ENCODE measurements at places on chromosomes 1 and 21. TPM values are rescaled to one million over a fixed set of nuclear protein-coding genes. Genes with fewer than 3 reads are reported as not detected.
A peak's percentile ranks its signal among the peaks of the same experiment; 100 is the strongest.

- H3K27ac ChIP-seq: peak overlapping the region; percentile 91
- peak; percentile 88 for DNase-seq
- peaks cover 81% of the 10 kb centered on the region for H3K4me1 ChIP-seq
- H3K36me3 ChIP-seq: no peaks in the 10 kb centered on the region
Observed at GRCh38 chr1:18805150-18805879, 54.1 kb downstream of the TAS1R2 start.

DNA sequence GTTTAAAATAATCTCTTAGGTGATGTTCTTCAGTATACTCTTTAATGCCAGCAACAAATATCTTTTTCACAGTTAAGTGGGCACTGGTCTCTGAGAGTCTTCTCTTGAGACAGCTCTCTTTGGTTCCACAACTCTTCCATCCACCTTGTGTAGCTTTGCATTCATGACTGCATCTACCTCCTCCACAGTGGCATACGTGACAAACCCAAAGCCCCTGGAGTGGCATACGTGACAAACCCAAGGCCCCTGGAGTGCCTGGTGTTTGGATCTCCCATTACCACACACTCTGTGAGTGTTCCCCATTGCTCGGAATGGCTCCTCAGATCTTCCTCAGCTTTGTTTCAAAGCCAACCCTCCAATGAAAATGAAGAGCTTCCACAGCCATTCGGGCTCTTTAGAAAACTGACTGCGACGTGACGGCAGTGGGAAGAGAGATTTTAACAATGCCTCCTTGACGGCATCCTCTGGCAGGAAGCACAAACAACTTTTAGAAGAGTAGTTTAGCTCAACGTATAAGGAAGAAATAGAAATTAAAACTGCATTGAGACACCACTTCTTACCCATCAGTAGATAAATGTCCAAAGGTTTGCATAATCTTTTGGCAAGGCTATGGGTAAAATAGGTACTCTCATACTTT lies 45.8 kb downstream of the SLC30A7 start:
- H3K36me3 ChIP-seq: peaks cover 11% of the 10 kb centered on the region
- no peak overlapping the region for H3K27ac ChIP-seq
- no peaks in the 10 kb centered on the region for H3K4me1 ChIP-seq
- DNase-seq: no peak
- H3K27me3 ChIP-seq: no peaks in the 10 kb centered on the region

DNA sequence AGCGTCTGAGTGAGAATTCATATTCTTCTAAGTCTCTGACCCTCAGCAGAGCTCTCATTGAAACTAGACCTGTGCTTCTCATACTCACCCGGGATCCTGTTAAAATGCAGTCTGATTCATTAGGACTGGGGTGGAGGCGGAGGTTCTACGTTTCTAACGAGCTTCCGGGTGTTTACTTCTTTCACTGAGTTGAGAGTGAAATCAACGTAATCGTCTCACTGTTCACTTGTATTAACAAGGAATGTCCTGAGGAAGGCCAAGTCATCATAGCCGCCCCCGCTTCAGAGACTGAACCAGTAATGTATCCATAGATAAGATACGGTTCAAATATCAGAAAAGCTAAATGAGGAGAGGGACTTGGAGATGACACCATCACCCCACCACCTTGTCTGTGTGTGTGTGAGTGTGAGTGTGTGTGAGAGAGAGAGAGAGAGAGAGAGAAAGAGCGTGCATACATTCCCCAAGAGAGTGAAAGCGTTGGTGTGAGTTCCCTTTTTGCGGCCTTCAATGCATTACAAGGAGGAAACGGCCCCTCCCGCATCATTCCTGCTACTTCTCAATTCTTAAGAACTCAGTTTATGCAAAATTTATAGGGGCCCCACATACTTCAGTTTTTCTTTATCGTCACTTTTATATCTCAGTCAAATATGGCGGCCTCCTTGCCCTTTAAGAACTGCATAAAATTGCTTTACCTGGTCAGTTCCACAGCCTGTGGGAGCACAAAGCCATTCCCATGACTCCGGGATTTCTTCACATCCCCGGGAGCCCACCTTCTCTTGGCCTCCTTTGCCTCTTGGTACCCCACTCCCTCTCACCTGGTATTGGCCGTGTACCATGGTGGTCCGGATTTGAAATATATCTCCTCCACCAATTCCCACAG lies 19.8 kb downstream of the KMO start:
- H3K27me3 ChIP-seq: no peaks in the 10 kb centered on the region
- no peak overlapping the region for H3K4me3 ChIP-seq
- H3K27ac ChIP-seq: peak overlapping the region; percentile 13
- no peaks in the 10 kb centered on the region for H3K4me1 ChIP-seq
- no peaks in the 10 kb centered on the region for H3K36me3 ChIP-seq
- DNase-seq: peak; percentile 54

The EPHA8 gene
- 0.04 TPM for total RNA-seq

The FNDC5 gene
- total RNA-seq: 155 TPM

GRCh38 chr21:25186273-25186672 lies 421.0 kb downstream of the MRPL39 start:
- H3K4me1 ChIP-seq: no peaks in the 10 kb centered on the region
- DNase-seq: peak; percentile 2
- no peak overlapping the region for H3K4me3 ChIP-seq
- H3K36me3 ChIP-seq: no peaks in the 10 kb centered on the region
- no peak overlapping the region for H3K27ac ChIP-seq

GRCh38 chr21:44431300-44431699 lies 24.0 kb upstream of the LRRC3 start:
- H3K4me1 ChIP-seq: no peaks in the 10 kb centered on the region
- no peak overlapping the region for H3K4me3 ChIP-seq
- no peaks in the 10 kb centered on the region for H3K36me3 ChIP-seq
- no peaks in the 10 kb centered on the region for H3K27me3 ChIP-seq
- no peak for DNase-seq

- H3K27me3 ChIP-seq: no peaks in the 10 kb centered on the region
- H3K4me3 ChIP-seq: no peak overlapping the region
Observed at GRCh38 chr1:42171679-42172266, 7.2 kb upstream of the GUCA2A start.

- no peak overlapping the region for H3K27ac ChIP-seq
- no peak overlapping the region for H3K4me3 ChIP-seq
- peaks cover 3% of the 10 kb centered on the region for H3K36me3 ChIP-seq
- no peaks in the 10 kb centered on the region for H3K27me3 ChIP-seq
- DNase-seq: peak; percentile 43
Observed at GRCh38 chr1:91011726-91012125, 10.1 kb downstream of the ZNF644 start.

- DNase-seq: no peak
- peak overlapping the region; percentile 87 for H3K27ac ChIP-seq
- H3K4me1 ChIP-seq: peaks cover 25% of the 10 kb centered on the region
- H3K36me3 ChIP-seq: peaks cover 52% of the 10 kb centered on the region
- H3K27me3 ChIP-seq: no peaks in the 10 kb centered on the region
Observed at GRCh38 chr1:161158316-161159010, 837 bp upstream of the USP21 start.

DNA sequence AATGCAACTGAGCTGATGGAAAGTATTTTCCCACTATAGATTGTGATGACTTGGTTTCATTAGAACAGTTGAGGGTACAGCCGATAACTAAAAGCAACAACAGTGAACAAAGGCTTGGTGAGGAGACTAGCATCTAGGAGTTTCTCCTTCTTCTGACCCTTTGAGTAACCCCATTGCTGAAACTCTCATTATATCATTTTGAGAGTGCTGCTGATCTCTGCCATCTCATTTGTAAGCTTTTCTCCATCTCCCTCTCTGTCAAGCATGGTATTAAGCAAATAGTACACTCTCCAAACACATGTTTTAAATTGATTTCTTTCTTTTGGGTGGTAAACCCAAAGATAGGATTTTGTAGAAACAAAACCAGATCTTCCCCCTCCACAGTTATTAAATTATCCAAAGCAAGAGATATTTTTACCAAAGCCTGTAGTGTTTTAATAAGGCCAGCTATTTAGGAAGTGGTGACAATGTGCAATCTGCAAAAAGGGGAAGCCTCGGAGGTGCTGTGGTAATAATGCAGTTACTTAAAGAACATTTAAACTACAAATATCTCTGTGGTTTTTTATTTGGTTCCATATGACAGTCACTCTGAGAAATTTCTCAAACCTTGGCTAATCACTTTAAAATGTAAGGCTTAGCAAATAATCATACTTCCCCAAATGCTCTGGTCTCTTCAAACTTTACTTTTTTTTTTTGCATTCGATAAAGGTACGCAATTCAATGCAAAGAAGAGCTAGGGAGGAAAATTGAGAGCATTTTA lies 287.5 kb downstream of the HLX start:
- no peak overlapping the region for H3K27ac ChIP-seq
- no peak overlapping the region for H3K4me3 ChIP-seq
- no peaks in the 10 kb centered on the region for H3K36me3 ChIP-seq
- peak; percentile 71 for DNase-seq
- no peaks in the 10 kb centered on the region for H3K4me1 ChIP-seq
- H3K27me3 ChIP-seq: no peaks in the 10 kb centered on the region

The ZBTB40 gene
- 10.9 TPM for total RNA-seq

DNA sequence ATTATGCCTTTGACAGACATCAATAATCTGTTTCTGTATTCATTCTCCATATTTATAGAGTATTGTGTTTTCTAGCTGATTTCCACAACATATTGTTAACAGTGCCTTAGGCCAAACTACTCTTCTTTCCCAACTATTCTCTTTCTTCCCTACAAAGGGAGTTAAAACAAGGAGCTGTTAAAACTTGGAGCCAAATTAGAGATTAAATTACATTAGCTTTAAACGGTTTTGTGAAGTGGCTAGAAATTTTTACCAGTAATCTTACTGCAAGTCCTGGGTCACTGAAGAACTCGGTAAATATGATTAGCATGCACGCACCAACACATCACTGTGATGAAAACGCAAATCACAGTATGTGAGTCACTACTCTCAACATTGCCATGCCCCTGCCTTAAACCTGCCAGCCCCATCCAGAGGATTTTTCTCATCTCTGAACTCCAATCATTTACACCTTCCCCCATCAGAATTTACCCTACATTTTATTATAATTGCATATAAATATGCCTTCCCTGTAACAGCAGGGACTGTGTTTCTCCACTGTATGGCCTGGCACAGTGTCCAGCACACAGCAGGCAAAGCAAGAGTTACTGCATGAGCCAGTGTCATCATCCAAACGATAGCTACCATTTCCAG lies 1.5 kb upstream of the PRDX6 start:
- H3K36me3 ChIP-seq: peaks cover 4% of the 10 kb centered on the region
- H3K27me3 ChIP-seq: no peaks in the 10 kb centered on the region
- H3K4me3 ChIP-seq: peak overlapping the region; percentile 68
- peak overlapping the region; percentile 81 for H3K27ac ChIP-seq

DNA sequence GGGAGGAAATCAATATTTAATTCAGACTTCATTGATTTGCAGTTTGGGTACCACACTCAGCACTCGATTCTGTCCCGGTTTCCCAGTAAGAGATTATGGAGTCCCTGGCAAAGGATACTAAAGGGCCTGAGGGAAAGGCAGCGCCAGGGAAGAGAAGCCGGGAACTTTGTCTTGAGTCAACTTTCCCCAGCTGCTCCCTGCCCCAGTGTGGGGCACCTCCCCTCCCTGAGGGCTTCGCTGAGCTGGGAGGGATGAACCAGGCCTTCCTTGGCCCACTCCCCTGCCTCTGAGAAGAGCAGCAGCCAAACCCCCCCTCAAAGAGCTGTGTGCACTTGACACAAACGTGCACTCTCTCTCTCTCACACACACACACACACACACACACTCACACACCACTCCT lies 32.6 kb downstream of the OPTC start:
- peaks cover 21% of the 10 kb centered on the region for H3K4me1 ChIP-seq
- no peak overlapping the region for H3K4me3 ChIP-seq
- no peak for DNase-seq
- no peaks in the 10 kb centered on the region for H3K36me3 ChIP-seq

The ZNF281 gene
- 11.4 TPM for total RNA-seq

The VAV3 gene
- 4.1 TPM for total RNA-seq

The ESPN gene
- total RNA-seq: 0.22 TPM

GRCh38 chr1:236370420-236370819 lies 23.7 kb upstream of the EDARADD start:
- no peak for DNase-seq
- no peak overlapping the region for H3K4me3 ChIP-seq
- H3K36me3 ChIP-seq: no peaks in the 10 kb centered on the region
- no peaks in the 10 kb centered on the region for H3K4me1 ChIP-seq
- no peaks in the 10 kb centered on the region for H3K27me3 ChIP-seq
- H3K27ac ChIP-seq: no peak overlapping the region

DNA sequence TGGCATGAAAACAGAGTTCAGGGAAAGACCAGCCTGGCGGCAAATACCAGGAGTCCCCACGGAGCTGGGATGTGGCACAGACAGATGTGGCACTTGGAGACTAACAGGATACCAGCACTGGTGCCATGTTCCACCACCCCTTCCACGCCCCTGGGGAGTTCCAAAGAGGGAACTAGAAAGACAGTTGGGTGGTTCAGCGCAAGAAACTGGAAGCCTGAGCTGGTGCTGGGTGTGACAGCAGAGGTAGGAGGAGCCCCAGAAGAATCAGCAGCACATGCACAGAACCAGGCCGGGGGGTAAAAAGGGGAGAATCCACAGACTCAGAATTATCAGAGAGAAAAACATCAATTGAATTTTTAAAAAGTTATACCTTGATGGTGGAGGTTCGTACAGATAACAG lies 22.4 kb downstream of the DDX20 start:
- H3K4me3 ChIP-seq: no peak overlapping the region
- H3K4me1 ChIP-seq: peaks cover 10% of the 10 kb centered on the region

GRCh38 chr1:47323599-47324031 lies 9.7 kb upstream of the STIL start:
- no peak for DNase-seq
- no peaks in the 10 kb centered on the region for H3K36me3 ChIP-seq
- H3K27ac ChIP-seq: no peak overlapping the region
- H3K4me3 ChIP-seq: no peak overlapping the region
- H3K27me3 ChIP-seq: no peaks in the 10 kb centered on the region
- H3K4me1 ChIP-seq: no peaks in the 10 kb centered on the region

DNA sequence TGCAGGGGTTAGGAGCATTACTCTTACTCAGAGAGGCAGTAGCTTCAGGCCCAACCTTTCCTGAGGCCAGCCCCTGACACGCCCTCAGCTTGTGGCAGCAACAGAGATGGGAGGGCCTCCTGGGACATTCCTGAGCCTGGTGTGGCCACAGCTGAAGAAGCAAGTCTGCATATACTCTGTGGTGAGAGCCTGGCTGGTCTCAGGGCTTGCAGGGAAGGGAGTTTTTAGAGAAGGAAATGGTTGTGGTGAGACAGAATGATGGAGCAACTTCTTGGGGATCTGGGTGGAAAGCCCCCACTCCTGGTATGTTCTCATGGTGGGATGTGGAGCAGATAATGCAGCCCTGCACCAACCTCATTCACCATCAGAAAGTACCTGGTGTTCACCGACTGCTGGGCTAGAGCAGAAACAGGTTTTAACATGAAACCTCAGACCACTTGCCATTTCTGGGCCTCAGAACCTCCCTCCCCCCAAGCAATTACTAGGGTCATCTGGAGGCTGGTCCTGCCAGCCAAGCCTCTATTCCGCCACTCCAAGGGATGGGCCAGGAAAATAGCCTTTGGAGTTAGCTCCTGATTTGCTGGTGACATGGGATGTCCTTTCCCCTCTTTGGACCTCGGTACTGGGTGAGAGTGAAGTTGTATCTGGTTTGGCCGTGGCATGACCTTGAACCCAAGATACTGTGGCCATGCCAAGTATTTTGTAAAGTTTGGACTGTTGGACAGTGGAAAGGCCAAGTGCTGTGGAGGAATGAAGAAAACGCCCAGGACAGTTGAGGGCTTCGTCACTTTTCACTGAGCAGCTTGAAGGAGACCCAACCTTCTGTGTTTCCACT lies 28.1 kb upstream of the RNF19B start:
- H3K27ac ChIP-seq: peak overlapping the region; percentile 74
- H3K27me3 ChIP-seq: no peaks in the 10 kb centered on the region
- H3K4me1 ChIP-seq: peaks cover 39% of the 10 kb centered on the region
- no peaks in the 10 kb centered on the region for H3K36me3 ChIP-seq

Data from muscle of leg (tissue), 16 donors.